Hematopoietic multipotent progenitor cell treated with erythropoietin and hydrocortisone succinate and interleukin-3 and kit ligand, for 15 days (in vitro differentiated cells): ENCODE measurements at places on chromosomes 6 and 20.

- DNase-seq: no peak
These were observed 142.9 kb downstream of the HIVEP2 start for GRCh38 chr6:142802124-142802523.

DNA sequence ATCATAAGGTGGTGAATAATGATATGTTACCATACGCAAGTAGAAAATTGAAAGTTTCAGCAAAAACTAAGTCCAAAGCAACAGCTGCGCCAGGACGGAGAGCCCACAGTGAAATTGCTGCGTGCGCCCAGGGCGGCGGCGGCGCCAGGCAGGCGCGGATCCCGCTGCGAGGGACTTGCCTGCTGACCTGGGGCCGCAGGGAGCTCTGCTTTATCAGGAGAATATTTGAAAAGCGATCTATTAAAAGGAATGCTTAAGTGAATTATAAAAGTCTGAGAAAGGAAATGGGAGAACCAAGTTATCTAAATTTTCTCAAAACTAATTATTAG lies 85.4 kb downstream of the THBS2 start:
- no peak for DNase-seq

DNA sequence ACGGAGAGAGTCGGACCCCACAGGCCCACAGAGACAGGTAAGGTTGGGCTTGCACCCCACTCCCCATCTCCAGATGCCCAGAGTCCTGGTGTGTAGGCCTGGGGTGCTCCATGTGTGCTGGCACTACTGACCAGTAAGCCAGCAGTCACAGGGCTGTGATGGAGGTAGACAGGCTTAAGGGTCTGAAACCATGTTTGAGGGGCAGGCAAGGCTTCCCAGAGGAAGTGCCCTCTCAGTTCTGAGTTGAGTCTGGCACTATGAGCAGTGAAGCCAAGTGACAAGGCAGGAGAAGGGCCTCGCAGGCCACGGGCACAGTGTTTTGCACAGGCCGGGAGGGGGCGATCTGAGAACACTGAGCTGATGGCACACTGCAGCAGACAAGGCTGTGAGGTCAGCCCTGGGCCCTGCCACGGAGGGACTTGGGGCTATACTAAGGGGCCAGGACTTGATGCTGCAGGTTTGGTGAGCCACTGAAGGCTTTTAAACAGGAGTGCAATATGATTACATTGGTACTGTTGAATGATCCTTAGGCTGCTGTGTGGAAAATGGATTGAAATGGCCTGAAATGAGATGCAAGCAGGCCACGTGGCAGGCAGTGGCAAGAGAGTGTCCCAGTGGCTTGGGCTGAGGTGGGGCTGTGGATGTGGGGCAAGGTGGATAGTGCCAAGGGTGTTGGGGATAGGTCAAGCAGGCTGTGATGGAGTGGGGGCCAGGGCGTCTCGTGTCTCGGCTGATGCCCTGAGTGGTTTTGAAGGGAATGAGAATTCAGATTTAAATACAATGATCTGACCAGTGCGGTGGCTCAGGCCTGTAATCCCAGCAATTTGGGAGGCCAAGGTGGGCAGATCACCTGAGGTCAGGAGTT lies 20.3 kb downstream of the TTBK1 start:
- DNase-seq: peak; percentile 48

DNA sequence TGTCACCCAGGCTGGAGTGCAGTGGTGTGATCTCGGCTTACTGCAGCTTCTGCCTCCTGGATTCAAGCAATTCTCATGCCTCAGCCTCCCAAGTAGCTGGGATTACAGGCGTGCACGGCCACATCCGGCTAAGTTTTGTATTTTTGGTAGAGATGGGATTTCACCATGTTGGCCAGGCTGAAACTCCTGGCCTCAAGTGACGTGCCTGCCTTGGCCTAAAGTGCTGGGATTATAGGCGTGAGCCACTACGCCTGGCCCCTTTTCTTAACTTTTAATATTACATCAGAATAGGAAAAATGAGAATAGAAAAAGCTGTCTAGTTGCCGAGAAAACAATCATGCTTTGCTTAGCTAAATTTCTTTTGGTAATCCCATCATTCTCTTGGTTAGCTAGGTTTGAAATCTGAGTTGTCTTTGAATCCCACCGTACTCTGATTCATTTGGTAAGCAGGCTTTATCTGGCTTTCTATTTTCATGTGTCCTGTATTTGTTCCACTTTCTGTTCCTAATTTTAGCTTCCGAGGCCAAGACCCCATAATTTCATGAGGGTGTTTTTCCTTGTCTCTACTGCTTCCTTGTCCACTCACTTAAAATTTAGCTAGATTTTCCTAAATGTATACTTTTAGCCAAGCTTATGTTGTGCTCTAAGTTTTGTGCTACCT lies 83.5 kb downstream of the NCOA3 start:
- DNase-seq: no peak

GRCh38 chr6:34489207-34489805 lies 23.4 kb downstream of the PACSIN1 start:
- DNase-seq: no peak
